ENCODE measurements at places on chromosomes 2 and 18. TPM values are rescaled to one million over a fixed set of nuclear protein-coding genes. Genes with fewer than 3 reads are reported as not detected.

RNF125 gene
- total RNA-seq: 8.1 TPM

DLGAP1 gene
- total RNA-seq: 3.8 TPM

IL1F10 gene
- not detected for total RNA-seq

ASB18 gene
- not detected for total RNA-seq

CFAP210 gene
- total RNA-seq: 0.95 TPM

SERPINB4 gene
- total RNA-seq: not detected

CHRND gene
- total RNA-seq: not detected

CYS1 gene
- 2.6 TPM for total RNA-seq
